ENCODE measurements at places on chromosomes 4 and X.

DNA sequence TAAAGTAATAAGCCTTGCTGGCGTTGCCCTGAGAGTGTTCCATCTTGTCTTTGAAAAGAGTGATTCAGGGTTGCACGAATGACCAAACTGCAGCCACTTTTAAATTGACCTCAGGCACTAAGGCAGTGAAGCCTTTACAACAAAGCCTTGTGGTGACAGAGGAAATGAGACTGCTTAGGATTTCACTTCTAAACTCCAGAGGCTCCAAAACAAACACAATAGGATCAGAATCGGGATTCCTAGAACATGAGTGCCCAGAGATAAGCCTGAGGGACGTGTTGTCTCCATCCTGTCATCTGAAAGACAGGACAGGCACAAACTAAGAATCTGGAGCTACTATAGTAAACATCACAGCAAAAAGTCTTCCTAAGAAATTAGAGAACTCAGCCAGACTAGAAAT lies 405.2 kb downstream of the PPARGC1A start:
- DNase-seq: no peak

DNA sequence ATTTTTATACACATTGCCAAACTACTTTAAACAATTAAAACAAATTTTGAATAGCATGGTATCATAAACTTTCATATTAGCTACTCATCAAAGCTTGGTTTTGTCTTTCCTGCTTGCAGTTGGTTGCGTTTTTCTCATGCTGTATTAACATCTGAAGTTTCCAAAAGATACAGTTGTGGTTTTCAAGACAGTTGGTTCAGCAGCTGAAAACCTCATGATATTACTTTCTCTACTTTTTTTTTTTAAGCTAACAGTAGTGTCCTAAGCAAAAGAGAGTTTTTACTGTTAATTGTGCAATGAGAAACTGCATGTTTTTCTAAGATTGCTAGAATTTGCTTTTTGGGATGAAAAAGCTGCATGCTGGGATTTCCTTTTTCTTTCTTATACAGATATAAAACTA lies 15.2 kb downstream of the RUFY3 start:
- DNase-seq: no peak

DNA sequence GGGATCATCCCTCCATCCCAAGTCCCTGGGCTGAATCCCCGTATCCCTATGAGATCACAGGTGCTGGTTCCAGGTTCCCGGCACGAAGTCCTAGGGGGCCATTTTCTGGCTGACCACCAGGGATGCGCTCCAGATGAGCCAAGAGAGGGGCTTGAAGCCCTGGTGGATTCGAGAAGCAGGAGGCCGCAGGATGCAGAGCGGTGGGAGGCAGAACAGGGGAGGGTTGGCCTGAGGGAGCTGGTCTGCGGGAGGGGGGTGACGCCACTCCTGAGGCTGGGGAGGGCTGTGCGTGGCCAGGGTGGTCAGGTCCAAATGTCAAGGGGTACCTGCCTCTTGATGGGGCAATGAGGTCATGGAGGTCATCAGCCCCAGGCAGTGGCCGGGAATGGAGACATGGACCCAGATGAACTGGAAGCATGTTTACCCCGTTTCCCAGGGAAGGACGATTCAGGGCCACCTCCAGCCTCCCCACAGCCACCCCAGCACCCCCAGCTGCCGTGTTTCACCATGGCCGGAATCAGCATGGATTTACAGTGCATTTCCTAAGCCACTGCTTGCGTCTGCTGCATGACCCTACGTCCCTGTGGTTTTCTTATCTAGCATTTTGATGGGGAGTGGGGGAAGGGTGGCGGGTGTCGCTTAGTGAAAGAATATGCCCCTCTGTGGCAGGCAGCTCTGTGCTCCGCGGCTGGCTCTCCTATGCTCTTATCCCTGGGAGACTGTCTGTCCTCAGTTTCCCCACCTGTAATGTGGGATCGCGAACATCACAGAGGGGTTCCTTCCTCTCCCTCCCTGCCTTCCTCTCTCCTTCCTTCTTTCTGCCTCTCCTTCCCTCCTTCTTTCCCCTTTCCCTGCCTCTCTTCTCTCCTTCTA lies 17.0 kb upstream of the HTRA3 start:
- DNase-seq: no peak

- no peak for DNase-seq
Observed at GRCh38 chr4:116357758-116358157, 727.6 kb downstream of the TRAM1L1 start.

DNA sequence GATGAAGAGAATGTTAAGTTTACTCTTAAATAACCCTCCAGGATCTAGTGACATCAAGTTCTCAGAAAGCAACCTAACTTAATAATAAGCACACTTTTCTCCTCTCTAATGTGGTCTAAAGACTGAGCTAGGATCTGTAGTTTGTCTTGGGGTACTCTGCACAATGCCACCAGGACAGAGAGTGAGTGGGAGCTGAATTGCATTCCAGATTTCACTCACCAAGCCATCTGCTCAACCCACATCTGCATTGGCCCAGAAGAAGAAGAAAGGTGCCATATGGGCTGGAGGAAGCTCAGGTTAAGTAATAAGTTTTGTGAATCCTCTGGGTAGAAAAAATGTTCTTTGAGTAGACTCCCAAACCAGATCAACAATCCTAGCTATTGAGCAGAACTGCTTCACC lies 384.6 kb downstream of the PPP3CA start:
- no peak for DNase-seq

- DNase-seq: no peak
Observed at GRCh38 chrX:136759968-136760367, 20.8 kb downstream of the ARHGEF6 start.

DNA sequence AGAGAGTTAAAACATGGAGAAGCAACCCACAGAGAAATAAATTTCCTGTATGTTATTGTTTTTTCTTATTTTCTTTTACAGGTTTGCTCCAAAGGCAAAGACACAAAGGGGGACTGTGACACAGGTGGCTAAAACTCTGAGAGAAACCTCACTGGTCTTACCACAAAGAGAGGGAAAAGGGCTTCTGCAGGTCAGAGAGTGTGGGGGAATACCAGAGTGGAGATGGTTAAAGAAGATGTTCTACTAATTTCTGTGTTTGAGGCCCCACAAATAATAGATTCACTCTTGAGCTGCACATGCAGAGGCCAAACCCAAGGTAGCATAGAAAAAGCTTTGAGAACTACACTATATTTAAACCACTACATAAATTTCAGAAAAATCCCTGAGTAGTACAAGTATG lies 151.3 kb downstream of the GABRA3 start:
- DNase-seq: no peak

GRCh38 chr4:158861281-158861680 lies 92.5 kb downstream of the FNIP2 start:
- no peak for DNase-seq

- DNase-seq: peak; percentile 56
Observed at GRCh38 chr4:145179281-145179860, 1.0 kb downstream of the OTUD4 start.

- DNase-seq: no peak
Observed at GRCh38 chrX:68238568-68238967, 194.7 kb downstream of the OPHN1 start.

Measured in activated CD4-positive, CD25-positive, alpha-beta regulatory T cell treated with anti-CD3 and anti-CD28 coated beads, Interleukin-2, amount 50 U/mL, for 16 hours (primary cell).